Fibroblast of skin of left quadriceps (primary cell): ENCODE measurements at places on chromosomes 2 and 18.
A peak's percentile ranks its signal among the peaks of the same experiment; 100 is the strongest.

DNA sequence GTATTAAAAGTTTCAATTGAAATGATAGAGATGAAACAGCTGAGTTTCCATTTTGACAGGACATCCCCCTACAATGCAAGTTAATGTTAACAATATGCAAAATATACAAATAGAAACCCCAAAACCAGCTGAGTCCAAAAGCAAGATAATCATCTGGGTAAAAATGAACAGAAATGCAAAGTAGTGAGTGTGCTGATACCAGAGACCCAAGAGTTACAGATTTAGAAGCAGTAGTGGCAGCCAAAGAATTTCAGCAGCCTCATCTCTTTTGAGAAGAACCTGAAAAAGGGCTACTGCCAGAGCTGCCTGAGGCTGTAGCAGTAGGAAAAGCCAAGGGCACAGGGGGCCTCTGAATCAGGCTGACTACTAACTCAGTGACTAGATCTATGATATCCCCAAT, 82.6 kb downstream of the THADA start:
- DNase-seq = no peak

DNA sequence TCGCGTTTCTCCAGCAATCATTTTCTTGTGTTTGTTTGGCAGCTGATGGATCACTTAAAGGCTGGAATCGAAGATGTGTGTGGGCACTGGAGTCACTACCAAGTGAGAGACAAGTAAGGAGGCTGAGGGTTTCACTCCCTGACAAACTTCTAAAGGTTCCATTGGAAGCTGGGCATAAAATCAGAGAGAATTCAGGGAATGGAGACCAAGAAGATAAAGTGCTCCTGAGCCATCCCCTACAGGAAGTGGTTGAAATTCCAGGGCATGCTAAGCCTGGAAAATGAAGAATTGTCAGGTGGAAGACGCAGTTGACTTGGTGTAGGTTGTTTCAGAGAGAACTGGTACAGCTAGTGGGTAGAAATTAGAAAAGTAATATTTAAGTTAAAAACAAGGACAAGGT, 39.1 kb downstream of the SLC9A4 start:
- no peak for DNase-seq

DNA sequence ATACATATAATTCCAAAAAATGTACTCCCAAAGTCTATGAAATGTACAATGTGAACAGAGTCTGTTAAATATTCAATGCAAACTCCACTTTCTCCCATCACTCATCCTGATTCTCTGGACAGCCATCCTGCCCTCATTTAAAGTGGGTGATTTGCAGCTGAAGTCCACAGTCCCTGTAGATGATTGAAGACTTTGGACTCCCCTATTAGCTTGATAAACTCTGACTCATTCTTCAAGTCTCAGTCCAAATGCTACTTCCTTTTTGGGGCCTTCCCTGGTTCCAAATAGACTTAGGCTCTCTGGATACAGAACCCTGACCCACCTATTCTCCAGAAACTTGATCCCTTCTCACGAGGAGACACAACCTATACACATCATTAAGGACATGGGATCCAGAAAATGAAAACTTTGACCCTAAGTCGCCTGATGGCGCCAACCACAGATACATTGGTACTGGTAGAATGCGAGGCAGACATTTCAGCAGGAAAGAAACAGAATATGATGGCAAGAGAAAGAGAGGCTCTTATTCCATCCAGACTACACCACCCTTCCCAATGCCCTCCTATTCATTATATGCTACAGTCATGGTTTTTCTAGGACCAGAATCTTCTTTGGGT, 122.7 kb downstream of the VIT start:
- no peak for DNase-seq

GRCh38 chr2:32342801-32343200, 14.0 kb upstream of the BIRC6 start:
- DNase-seq = no peak

GRCh38 chr2:33167622-33168245, 221.0 kb downstream of the LTBP1 start:
- no peak for DNase-seq

- DNase-seq = no peak
These were observed 101.8 kb downstream of the ASAP2 start for GRCh38 chr2:9308186-9308955.

- no peak for DNase-seq
These were observed 43.4 kb downstream of the GAREM1 start for GRCh38 chr18:32427084-32427900.

- DNase-seq = no peak
These were observed 13.2 kb downstream of the SNRPG start for GRCh38 chr2:70280242-70280798.

DNA sequence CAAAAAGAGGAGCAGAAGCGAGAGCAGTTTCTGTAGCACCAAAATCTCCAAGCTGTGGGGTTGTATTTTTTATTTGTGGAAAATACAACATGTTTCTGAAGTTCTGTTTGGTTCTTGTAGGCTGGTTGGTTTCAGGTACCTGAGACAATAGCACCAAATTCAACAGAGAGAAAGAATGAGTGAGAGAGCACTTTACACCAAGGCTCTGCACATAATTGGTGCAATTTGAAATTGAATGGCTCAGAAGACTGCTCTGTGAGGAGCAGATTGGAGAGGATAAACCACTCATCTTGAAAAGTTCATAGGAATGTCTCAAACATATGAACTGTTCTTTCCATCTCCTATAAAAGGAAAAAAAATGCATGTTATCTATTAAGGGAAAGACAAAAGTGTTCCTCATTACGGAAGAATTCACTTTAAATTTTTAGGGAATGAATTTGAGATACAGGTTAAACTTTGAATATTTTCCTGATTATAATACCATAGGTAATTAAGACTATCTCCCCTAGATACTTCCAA, 175.1 kb downstream of the ATAD2B start:
- no peak for DNase-seq

- no peak for DNase-seq
These were observed 178.5 kb downstream of the THADA start for GRCh38 chr2:43417300-43417699.

DNA sequence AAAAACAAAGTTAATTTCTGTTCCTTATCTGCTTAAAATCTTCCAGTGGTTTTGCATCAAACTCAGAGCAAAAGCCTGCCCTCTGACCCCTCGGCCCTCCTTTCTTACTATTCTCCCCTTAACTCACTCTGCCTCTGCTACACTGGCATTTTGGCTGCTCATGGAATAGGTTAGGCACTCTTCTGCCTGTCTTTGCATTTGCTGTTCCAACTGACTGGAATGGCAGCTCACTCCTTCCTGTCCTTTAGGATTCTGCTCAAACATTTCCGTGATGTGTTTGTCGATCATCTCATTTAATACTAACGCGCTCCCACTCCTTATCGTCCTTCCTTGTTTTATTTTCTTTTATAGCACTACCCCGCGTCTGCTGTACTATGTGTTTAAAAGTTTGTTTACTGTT, 815 bp downstream of the CEBPZ start:
- DNase-seq = no peak

GRCh38 chr2:153622285-153622684, 143.7 kb upstream of the RPRM start:
- DNase-seq = no peak

GRCh38 chr2:190763901-190764514, 115.1 kb downstream of the NAB1 start:
- DNase-seq = no peak

- DNase-seq = no peak
These were observed 21.6 kb upstream of the KIF5C start for GRCh38 chr2:148853458-148853857.

DNA sequence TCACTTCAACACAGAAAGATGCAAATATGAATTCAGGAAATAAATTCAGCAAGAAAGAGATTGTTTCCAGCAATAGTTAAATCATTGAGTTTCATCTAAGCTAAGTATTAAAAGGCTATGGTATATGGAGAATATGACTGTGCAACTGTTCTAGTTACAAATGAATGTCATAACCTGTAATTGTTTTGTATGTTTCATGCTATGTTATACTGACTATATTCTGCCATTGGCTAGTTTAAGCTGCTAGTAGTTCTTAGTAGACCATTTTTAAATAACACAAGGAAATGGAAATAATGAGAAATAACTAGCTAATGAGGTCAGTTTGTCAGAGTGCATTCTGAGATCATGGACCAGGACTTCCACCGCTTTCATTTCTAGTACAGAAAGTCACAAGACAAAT, 1154.9 kb upstream of the TMEFF2 start:
- DNase-seq = no peak

- no peak for DNase-seq
These were observed 125.5 kb downstream of the PARD3B start for GRCh38 chr2:204670756-204671155.

GRCh38 chr2:144490857-144491256, 29.1 kb downstream of the ZEB2 start:
- no peak for DNase-seq

GRCh38 chr2:37784759-37785149, 113.3 kb upstream of the CDC42EP3 start:
- DNase-seq = no peak

- DNase-seq = no peak
These were observed 846.4 kb upstream of the ZEB2 start for GRCh38 chr2:145366341-145366740.

GRCh38 chr2:19757586-19757985, 144.2 kb downstream of the TTC32 start:
- DNase-seq = no peak

- DNase-seq = no peak
These were observed 180.2 kb downstream of the ANAPC1 start for GRCh38 chr2:111703759-111704158.

DNA sequence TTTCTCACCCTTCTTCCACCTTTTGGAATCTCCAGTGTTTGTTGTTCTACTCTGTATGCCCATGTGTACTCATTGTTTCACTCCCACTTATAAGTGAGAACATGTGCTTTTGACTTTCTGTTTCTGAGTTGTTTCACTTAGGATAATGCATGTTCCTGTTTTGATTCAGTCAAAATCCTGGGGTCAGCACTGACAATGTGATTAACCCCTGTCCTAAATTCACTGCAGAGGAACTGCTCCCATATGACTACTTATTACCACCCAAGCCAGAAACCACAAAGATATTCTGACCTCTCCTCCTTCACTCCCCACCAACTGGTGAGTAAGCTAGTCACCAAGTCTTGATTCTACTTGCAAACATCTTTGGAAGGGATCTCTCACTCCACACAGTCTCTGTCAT, 251.4 kb upstream of the TCF4 start:
- DNase-seq = peak; percentile 30

DNA sequence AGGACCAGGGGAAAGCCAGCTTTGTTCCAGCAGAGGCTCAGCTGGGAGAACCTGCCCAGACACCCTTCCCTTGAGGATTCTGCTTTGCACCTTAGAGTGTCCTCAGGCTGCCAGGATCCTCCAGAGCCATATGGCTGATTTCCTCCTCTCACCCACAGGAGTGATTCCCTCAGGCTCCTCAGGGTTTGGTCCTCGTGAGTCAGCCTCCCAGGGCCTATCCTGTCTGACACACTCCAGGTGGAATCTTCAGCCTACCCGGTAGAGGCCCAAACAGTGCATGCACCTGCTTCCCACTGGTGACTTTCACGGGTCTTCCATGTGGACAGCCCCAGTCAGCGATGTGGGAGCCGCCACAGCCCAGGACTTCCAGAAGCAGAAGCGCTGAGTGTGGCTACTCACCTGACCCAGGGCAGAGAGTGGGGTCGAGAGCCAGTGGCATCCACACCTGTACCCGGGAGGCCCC, 73.3 kb downstream of the TFCP2L1 start:
- DNase-seq = no peak
